ENCODE measurements at places on chromosomes 3 and 15.

DNA sequence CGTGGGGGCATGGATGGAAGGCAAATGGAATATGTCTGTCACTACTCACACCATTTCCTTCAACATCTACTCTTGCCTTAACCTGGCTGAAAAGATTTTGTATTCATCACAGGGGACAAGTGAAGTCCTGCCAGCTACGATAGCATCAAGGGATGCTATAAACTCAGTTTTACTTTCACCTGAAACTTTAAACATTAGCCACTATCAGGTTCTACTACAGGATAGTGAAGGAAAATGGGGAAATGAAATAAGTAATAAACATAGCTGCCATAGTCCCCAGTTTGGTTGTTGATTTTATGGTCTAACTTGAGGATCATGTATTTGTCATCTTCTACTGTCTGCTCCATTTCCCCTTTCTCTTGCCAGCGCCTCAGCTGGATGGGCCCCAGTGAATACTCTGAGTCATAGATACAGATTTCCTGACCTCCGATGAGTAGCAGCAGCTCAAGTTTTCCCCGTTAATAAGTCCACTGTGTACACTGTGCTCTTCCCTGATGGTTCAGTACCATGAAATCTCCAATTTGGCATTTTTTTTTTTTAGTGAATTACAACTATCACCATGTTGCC is 338.2 kb upstream of the SLCO3A1 start:
- no peak for DNase-seq

DNA sequence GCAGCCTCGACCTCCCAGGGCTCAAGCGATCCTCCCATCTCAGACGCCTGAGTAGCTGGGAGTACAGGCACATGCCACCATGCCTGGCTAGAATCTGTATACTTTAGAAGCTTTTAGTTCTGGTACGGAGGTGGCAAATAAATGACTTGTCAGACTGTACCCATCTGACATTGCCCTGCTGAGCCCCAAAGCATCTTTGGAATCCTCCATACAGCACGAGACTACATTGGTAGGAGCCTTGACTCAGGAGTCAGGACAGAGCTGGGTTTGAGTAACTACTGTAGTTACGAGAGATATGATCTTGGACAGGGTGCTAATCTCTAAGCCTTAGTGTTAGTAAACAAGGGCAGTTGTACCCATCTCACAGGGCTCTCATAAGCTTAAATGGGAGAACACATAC is 67.8 kb upstream of the NPHP3 start:
- DNase-seq, result no peak

- DNase-seq, result no peak
These were observed 312.4 kb upstream of the SEMA6D start for GRCh38 chr15:47404877-47405276.

DNA sequence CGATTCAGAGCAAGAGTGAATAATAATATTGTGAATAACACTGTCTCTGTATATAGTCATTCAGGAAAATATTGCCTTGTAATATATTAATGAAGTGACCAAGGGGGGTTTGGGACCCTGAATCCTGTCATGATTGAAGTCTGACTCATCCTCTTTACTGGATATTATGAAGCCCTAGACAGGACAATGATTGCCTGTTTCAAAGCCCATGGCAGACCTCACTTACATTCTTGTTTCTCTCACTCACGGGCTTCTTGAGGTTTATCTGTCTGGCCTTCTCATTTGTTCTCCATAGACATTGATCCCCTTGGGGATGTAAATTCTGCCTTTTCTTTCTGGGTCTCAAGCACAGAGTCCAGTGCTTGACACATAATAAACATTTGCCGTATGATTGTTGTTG is 449.3 kb upstream of the THRB start:
- no peak for DNase-seq

DNA sequence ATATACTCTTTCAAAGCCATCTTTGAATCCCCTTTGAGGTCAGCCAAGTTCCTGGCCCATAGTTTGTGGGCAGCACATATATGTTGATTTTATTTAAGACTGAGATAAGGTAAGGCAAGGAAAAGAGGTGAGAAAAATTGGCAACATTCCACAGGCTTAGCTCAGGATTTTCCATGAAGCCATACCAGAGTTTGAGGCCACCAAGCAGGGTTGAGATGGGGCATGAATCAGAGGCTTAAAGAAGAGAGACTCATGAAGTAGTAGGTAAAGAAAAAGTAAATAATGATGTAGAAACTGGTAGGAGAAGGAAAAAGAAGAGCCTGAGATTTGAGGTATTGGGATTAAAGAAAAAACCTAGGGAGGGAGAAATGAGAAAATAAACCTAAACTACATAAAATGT is 89.2 kb downstream of the MYO5A start:
- no peak for DNase-seq

GRCh38 chr3:96478496-96478895 is 335.9 kb upstream of the EPHA6 start:
- DNase-seq, result no peak

DNA sequence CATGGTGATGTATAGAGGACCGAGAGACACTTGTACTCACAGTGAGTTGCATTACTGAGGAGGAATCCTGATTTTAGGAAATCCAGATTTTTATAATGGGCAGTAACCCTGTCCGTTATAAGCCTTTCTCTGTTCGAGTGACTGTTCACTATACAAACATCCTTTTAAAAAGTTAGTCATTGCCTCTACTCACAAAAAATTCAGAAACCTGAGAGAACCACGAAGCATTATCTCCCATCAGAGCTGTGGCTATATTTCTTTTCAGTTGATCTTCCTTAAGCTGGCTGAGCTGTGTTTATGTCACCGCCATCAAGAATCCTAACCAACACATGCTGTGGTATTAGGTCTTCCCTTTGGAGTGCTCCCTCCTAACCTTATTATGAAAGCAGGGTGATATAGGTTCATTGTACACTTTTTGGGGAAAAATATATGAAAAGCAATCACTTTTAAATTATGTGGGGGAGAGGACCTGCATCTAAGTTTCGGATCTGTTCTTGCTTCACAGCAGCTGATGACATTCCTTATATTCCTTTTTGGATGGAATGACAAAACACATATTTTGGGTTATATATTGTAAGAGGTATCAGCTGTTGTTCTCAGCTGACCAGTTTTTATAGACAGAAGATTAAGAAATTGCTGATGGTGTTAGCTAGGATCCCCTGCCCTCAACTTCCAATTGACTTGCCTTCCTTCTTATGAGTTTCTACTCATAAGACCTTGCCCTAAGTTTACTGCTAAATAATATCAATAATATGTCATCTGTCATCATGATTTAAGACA is 465.9 kb upstream of the RASGRP1 start:
- no peak for DNase-seq

GRCh38 chr3:72487946-72488737 is 360.1 kb downstream of the SHQ1 start:
- DNase-seq, result no peak

DNA sequence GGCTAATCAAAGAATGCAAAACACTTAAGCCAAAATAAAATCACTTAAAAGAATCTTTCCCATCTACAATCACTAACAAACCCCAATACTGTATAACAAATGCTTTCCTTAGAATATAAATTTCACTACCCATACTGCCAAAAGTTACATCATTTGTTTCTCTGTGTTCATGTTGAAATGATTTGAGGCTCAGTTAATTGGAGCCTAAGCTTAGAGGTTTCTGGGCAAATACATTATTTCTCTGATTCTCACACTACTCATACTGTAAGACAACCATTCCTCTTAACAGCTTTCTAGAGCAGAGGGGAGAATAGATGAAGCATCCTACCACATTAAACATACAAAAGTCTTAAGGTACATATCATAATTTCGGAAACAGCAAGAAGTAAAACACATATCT is 2.1 kb downstream of the RIOX2 start:
- no peak for DNase-seq

DNA sequence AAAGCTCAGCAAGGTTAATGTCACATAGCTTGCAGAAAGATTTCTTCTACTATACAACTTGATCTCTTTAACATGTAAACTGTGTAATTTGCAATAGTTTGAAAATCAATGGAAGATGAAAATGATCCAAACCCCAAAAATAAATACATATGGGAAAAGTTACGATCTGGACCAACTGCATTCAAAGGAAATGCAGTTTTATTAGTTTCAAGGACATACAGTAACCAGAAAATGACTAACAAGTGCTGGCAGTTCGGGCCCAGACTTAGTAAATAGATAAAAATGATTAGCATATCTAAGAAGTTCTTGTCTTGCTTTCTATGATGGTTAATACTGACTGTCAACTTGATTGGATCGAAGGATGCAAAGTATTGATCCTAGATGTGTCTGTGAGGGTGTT is 37.3 kb upstream of the LEKR1 start:
- DNase-seq, result no peak

DNA sequence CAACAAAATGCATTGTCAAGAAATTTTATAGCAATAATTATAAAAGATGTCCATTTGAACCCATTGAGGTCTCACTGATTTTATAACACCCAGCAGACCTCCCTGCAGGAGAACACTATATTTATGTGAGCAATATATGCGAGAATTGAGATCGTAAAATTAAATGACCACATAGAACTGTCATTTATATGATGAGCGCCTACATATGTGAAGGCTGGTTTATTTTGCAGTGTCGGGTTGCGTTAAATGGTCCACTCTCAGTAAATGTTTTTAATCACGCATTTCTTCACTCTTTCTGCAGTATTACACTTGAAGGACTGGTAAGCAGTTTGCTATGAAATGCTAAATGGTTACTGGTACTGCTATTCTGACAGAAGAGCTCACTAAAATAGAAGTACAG is 408.5 kb upstream of the AGTR1 start:
- DNase-seq, result no peak

GRCh38 chr3:104685492-104685891 is 681.2 kb upstream of the ALCAM start:
- no peak for DNase-seq

GRCh38 chr3:149319750-149320149 is 13.7 kb downstream of the TM4SF18 start:
- DNase-seq, result no peak

DNA sequence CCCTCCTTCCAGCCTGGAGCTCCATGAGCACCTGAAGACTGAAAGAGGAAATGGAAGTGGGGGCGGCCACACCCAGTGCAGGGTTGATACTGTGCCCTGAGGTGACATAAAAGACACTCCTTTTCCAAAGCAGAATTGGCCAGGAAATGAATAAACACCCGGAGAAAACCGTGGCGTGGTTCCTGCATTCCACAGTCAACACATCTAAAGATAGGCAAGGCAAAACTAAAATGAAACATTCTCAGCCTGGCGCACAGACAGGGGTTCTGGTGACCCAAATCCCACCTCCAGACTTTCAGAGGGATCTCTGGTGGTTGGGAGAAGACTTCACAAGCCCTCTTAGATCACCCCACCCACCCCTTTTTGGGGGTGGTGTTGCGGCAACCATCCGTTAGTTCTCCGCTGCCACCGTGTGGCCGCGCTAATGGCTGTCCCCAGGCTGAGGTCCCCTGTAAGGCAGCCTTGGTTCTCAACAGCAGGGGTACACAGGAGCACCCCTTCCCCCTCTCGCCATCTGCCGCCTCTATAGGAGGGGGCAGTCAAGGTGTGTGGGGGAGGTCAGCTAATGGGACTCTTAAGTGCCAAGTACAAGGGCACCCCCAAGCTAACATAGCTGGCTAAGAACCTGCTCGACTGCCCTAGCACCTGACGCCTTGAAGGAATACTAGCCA is 2.5 kb upstream of the MST1R start:
- DNase-seq, result no peak

DNA sequence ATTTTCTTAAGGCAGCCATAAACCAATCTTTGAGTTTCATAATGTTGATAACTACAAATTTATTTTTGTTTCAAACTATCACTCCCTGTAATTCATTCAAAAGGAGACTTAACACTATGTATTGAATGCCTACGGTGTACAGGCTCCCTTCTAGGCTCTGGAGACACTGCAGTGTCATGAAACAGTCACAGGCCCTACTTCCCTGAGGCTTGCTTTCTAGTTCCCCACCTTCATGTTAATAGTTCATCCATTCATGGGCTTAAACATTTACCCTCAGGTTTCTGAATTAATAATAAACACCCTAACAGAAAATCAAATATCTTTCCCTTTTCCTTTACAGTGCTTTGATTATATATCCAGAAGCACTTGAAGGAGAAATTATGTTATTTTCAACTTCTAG is 168.7 kb downstream of the CHL1 start:
- no peak for DNase-seq

GRCh38 chr3:33687406-33688010 is 30.5 kb downstream of the CLASP2 start:
- DNase-seq, result no peak

DNA sequence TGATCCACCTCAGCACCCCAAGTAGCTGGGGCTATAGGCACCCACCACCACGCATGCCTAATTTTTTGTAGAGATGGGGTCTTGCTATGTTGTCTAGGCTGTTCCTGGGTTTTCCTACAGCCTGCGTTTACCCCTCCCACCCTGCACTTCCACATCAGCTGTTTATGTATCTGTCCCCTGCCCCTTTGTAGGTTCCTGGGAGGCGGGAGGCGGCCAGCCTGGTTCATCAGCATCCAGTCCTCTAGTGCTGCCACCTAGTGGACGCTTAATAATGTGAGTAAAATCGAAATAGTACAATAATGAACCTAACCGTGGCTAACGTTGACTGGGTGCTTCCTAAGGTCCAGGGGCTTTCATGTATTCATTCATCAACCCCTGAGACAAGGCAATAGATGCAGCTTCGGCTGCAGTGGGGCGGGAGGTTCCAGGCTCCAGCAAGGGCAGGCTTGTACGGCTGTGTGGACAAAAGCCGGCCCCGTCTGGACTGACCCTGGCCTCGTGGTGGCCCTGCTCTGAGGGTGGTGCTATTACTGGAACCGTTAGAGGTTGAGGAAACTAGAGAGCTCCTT is 1.2 kb upstream of the LCTL start:
- peak; percentile 37 for DNase-seq

- no peak for DNase-seq
These were observed 169.1 kb upstream of the TSPAN3 start for GRCh38 chr15:77239882-77240608.

DNA sequence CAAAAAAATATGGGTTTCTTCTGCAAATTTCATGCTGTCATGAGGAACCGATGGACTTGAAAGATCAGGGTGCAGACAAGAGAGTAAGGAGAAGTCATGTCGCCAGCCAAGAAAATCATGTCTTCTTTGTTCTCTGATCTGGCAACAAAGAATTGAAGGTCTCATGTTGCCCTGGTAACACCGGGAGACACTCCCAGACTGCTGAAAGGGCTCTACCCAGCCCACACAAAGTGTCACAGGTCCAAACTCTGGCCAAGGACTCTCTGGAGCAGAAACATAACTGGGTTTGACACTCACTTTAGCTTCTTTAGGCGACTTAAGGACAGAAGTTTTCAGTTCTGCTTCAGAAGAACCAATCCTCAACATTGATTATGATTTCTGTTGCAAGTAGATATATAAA is 42.9 kb downstream of the SIDT1 start:
- no peak for DNase-seq

GRCh38 chr15:90895571-90896117 is 7.5 kb upstream of the MAN2A2 start:
- DNase-seq, result no peak

DNA sequence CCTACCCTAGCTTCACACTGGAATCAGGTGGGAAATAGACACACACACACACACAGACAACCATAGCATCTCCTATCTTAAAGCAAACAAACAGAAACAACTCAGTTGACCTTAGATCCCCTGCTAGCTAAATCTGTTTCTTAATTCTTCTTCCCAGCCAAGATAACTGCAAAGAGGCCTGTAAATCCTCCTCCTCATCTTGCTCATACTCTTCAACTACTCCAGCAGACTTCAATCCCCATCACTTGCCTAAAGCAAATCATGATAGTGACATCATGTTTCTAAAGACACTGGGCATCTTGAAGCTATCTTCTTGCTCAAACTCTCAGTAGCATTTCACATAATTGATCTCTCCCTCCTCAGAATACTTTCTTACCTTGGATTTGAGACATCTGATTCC is 303.0 kb downstream of the RBMS3 start:
- DNase-seq, result no peak

GRCh38 chr3:16374047-16374934 is 109.3 kb downstream of the OXNAD1 start:
- DNase-seq, result no peak
